Naive B cell (primary cell): ENCODE measurements at places on chromosomes 12 and 14. TPM values are rescaled to one million over a fixed set of nuclear protein-coding genes. Genes with fewer than 3 reads are reported as not detected.

- H3K27me3 ChIP-seq = no peaks in the 10 kb centered on the region
- H3K4me1 ChIP-seq = no peaks in the 10 kb centered on the region
- no peak overlapping the region for H3K27ac ChIP-seq
- H3K4me3 ChIP-seq = no peak overlapping the region
- H3K36me3 ChIP-seq = no peaks in the 10 kb centered on the region
Observed at GRCh38 chr12:94634717-94635116, 15.6 kb downstream of the TMCC3 start.

DNA sequence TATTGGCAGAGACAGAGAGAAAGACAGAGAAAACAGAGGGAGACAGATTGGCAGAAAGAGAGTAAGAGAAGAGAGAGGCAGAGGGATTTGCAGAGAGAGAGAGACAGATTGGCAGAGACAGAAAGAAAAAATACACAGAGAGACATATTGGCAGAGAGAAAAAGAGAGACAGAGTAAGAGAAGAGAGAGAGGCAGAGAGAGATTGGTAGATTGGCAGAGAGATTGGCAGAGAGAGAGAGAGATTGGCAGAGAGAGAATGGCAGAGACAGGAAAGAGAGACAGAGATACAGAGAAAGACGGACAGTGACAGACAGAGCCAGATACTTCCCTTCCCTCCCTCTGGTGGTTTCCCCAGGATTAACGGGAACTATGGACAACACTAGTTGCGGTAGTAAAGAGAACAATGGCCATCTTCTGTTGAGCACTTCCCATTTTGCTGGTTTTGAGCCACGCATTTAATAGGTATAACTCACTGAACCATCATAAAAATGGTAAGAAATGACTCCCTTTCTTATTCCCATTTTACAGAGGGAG is 2.6 kb upstream of the NOS1 start:
- DNase-seq = no peak
- H3K27me3 ChIP-seq = peaks cover 46% of the 10 kb centered on the region
- no peak overlapping the region for H3K27ac ChIP-seq
- H3K4me1 ChIP-seq = no peaks in the 10 kb centered on the region
- H3K36me3 ChIP-seq = no peaks in the 10 kb centered on the region

- no peaks in the 10 kb centered on the region for H3K4me1 ChIP-seq
- no peaks in the 10 kb centered on the region for H3K36me3 ChIP-seq
- no peak overlapping the region for H3K27ac ChIP-seq
- no peak for DNase-seq
- peaks cover 3% of the 10 kb centered on the region for H3K27me3 ChIP-seq
Observed at GRCh38 chr14:36454599-36455240, 65.3 kb downstream of the NKX2-1 start.

GRCh38 chr12:131213896-131214442 is 260.3 kb downstream of the ADGRD1 start:
- peaks cover 29% of the 10 kb centered on the region for H3K27me3 ChIP-seq
- peaks cover 6% of the 10 kb centered on the region for H3K4me1 ChIP-seq
- H3K4me3 ChIP-seq = no peak overlapping the region
- H3K27ac ChIP-seq = no peak overlapping the region
- no peak for DNase-seq

- no peak overlapping the region for H3K4me3 ChIP-seq
- no peak overlapping the region for H3K27ac ChIP-seq
- peaks cover 37% of the 10 kb centered on the region for H3K4me1 ChIP-seq
- DNase-seq = no peak
Observed at GRCh38 chr12:31594681-31595080, 3.7 kb upstream of the DENND5B start.

- H3K27me3 ChIP-seq = no peaks in the 10 kb centered on the region
- H3K36me3 ChIP-seq = no peaks in the 10 kb centered on the region
- no peak overlapping the region for H3K27ac ChIP-seq
- no peak overlapping the region for H3K4me3 ChIP-seq
Observed at GRCh38 chr14:62759796-62760195, 285.5 kb downstream of the KCNH5 start.

DNA sequence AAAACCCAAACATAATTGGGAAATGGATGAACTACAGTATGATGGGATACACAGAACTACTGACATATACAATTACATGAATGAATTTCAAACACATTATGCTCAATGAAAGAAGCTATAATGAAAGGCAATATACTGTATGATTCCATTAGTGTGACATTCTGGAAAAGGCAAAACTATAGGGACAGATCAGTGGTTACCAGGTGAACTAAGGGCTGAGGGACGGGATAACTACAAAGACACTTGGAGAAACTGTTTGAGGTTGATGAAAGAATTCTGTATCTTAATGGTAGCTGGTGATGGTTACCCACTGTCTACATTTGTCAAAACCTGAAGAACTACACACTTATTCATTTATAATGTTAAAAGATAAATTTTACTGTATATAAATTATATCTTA is 7.7 kb downstream of the ZFC3H1 start:
- H3K27me3 ChIP-seq = no peaks in the 10 kb centered on the region
- no peak overlapping the region for H3K27ac ChIP-seq

DNA sequence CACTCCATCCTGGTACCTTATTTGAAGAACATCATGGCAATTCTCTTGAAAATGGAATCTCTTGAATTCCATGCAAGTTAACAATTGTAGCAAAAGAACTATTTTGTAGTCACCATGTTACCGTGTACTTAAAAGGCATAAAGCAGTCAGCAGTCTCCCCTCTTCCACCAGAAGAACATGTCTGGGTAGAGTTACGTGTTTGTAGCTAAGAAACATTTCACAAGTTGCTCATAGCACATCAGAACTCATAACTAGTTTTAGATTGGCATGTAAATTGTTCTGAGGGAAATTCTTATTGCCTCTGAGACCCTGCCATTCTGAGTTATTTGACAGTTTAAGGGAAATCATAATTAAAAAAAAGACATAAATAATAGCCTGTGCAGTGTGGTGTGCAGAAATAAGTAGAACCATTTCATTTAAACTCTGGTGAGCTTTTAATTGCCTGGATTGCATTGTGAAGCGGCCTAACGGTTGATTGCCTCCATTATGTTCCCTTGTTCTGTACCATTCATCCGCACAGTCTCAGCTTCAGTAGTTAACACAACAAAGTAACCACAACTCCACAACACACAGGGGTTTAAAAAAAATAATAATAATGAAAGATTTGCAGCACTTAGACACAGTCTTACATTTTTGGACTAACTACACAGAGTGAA is 2.6 kb downstream of the LMO3 start:
- H3K27ac ChIP-seq = no peak overlapping the region
- no peak for DNase-seq
- peaks cover 16% of the 10 kb centered on the region for H3K36me3 ChIP-seq
- peaks cover 50% of the 10 kb centered on the region for H3K27me3 ChIP-seq
- no peak overlapping the region for H3K4me3 ChIP-seq

GRCh38 chr12:30166006-30166795 is 382.5 kb upstream of the TMTC1 start:
- H3K27ac ChIP-seq = no peak overlapping the region
- H3K36me3 ChIP-seq = no peaks in the 10 kb centered on the region
- DNase-seq = no peak

DNA sequence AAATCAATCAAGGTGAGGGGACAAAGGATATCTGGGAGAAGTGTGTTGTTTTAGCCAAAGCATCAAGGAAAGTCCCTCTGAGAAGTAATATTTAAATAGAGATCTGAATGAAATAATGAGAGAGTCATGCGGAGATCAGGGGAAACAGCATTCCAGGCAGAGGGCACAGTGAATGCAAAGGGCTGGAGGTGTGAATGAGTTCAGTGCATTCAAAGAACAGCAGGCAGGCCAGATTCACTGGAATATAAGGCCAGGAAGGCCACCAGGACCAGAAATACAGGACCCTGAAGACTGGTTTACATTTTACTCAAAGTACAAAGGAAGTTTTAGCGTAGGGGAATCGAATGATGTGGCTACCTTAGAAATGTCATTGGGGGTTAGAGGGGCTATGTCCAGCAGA is 436.2 kb upstream of the TMEM132C start:
- no peak for DNase-seq
- H3K4me3 ChIP-seq = no peak overlapping the region
- no peak overlapping the region for H3K27ac ChIP-seq
- H3K36me3 ChIP-seq = no peaks in the 10 kb centered on the region

- DNase-seq = no peak
- no peaks in the 10 kb centered on the region for H3K4me1 ChIP-seq
- peaks cover 16% of the 10 kb centered on the region for H3K27me3 ChIP-seq
Observed at GRCh38 chr12:66500091-66500490, 178.8 kb downstream of the GRIP1 start.

DNA sequence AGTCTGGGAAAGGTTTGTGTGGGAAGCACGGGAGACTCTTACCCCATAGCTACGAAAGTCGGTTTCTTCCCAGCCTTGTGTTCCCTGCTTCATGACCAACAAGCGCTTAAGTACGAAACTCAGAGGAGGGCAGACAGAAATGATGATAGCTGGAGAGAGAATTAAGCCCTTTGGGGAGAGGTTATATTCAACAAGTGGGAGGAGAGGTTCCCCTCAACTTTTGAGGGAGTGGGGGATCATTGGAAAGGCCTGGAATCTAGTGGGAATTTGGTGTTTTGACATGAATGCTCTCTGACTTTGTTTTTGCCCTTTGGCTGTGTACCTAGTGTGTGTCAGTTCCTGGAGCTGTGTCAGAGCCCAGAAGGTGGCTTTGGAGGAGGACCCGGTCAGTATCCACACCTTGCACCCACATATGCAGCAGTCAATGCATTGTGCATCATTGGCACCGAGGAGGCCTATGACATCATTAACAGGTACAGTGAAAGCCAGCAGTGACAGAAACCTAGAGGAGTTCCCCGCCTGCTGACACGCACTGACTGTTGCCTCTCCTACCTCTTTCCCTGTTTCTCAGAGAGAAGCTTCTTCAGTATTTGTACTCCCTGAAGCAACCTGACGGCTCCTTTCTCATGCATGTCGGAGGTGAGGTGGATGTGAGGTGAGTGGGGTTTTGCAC is 40.6 kb downstream of the FNTB start:
- no peaks in the 10 kb centered on the region for H3K27me3 ChIP-seq
- no peak for DNase-seq
- H3K27ac ChIP-seq = no peak overlapping the region
- H3K36me3 ChIP-seq = peaks cover 31% of the 10 kb centered on the region

DNA sequence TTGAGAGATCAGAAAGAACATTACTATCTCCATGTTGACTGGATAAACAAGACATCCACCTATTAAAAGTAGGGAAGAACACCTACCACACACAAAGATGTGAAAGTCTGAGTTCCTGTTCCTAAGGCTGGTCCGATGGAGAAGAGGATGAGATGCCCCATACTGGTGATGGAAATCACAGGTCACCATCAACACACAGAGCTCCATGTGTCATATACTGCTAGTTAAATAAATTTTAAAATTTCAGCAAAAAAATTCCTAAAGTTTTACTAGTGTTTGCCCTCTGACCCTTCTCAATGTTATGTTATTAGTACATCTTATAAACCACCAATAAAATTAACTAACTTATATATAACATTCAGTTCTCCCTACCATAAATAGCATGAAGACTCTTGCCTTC is 59.1 kb downstream of the KCNA5 start:
- H3K27ac ChIP-seq = no peak overlapping the region
- H3K36me3 ChIP-seq = no peaks in the 10 kb centered on the region
- H3K4me3 ChIP-seq = no peak overlapping the region
- peaks cover 4% of the 10 kb centered on the region for H3K4me1 ChIP-seq
- peaks cover 59% of the 10 kb centered on the region for H3K27me3 ChIP-seq

The SDSL gene
- polyA plus RNA-seq = not detected

The MYF6 gene
- polyA plus RNA-seq = not detected

The ZNF891 gene
- 0.90 TPM for polyA plus RNA-seq

The LTBR gene
- polyA plus RNA-seq = not detected
